T-helper 17 cell (primary cell): ENCODE measurements at places on chromosomes 12 and 14.

DNA sequence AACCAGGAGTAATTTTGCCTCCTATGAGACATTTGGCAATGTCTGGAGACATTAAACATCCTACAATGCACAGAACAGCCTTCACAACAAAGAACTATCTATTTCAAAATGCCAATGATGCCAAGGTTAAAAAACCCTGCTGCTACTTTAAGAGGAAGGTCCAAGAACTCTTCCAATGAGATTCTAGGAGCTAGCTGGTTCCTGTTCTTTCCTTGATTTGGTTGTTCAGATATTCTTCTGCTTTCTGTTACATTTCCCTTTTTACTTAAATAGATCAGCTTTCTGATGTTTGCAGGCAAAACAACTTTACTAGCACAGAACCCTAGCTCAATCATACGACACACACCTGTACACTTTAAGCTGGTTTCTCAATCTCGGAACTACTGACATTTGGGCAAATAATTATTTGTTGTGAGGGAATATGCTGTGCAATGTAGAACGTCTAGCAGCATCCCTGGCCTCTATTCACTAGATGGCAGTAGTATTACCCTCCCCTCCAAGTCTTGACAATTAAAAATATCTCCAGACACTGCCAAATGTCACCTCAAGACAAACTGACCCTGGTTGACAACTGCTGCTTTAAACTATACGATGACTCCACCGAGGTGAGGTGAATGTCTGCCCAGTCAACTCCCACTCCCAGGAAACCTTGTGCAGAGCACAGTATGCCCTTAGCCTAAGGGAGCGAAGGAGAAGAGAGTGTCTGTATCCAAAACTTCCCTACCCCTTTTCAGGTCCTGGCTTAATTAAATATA lies 4.4 kb downstream of the BLTP3B start:
- no peak for DNase-seq

- no peak for DNase-seq
Observed at GRCh38 chr14:68248481-68249255, 429.1 kb downstream of the RAD51B start.

DNA sequence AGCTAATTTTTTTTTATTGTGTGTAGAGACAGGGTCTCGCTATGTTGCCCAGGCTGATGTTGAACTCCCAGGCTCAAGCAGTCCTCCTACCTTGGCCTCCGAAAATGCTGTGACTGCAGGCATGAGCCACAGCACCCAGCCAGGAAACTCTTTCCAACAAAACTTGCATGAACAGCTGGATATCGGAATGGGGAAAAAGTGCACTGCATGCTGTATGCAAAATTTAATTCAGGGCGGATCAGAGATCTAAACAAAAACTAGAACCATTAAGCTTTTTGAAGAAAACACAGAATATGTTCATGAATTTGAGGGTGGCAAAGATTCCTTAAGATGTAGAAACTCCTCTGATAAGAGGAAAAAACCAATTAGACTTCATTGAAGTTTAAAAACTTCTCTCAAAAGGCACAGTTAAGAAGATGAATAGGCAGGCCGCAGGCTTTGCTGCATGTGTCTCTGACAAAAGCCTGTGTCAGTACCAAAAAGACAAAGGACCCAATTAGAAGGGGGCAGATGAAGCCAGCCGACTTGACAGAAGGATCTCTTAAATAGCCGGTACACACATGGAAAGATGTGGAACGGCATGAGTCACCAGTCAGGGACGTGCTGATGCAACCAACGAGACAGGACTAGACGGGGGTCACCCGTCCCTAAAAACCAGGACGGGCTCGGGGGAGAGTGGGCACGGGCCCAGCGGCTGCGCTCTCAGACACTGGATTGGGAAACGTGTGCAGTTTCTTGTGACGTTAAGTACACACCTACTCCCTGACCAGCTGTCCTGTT lies 34.8 kb upstream of the MMP17 start:
- DNase-seq: no peak

DNA sequence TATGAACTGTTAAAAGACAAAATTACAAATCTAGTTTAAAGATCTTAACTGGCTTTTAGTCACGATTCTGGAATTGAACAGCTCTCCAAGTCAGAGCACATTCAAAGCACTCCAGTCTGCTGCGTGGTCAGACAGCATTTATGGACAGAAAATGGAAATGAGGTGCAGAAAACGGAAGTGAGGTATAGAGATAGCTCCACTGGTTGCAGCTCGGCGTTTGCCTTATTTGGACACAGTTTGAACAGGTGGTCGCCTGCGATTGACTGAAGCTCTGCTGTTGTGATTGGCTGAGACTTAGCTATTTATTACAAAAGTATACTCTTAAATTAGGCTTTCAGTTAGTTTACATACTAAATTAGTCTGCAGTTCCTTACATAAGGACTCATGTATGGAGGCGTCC lies 28.3 kb downstream of the TRIM9 start:
- no peak for DNase-seq

GRCh38 chr12:124440841-124441381 lies 126.5 kb downstream of the NCOR2 start:
- DNase-seq: no peak

DNA sequence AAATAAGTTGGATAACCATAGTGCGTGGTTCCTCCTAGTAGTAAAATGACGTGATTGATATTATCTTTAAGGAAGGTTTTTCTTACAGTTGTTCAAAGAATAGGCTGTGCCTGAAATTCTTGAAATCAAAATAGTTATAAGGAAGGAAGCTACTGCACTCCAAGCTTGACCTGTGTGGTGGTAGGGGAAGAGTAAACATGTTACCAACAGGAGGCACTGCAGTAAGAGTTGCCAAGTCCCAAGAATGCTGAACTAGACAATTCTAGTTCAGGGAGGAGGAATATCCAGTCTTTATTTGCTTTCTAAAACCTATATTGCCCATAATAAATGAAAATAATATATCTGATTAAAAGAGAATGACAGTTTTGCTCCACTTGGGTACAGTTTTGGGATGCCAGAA lies 764.5 kb downstream of the TMTC2 start:
- no peak for DNase-seq

- DNase-seq: no peak
Observed at GRCh38 chr12:44002607-44003006, 166.7 kb downstream of the TMEM117 start.

- DNase-seq: no peak
Observed at GRCh38 chr14:99564926-99565259, 39.1 kb downstream of the CCDC85C start.

- no peak for DNase-seq
Observed at GRCh38 chr14:87286191-87286590, 706.8 kb downstream of the GALC start.

DNA sequence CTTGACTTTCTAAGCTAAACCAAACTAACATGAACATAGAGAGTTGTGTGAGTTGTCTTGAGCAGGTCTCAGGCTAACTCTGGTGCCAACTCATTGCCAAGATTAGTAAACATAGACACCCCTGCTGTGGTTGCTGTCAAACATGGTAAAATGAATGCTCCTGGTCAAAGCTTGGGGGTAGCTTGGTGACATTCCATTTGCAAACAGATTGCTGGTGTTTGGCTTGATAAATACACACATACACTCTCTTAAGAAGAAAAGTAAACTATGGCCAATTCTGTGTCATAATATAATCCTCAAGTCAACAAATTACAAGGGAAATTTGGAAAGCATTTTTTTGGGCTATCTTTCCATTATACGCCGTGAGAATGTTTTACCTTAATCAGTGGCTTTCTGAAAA lies 386.4 kb upstream of the PDE3A start:
- no peak for DNase-seq

DNA sequence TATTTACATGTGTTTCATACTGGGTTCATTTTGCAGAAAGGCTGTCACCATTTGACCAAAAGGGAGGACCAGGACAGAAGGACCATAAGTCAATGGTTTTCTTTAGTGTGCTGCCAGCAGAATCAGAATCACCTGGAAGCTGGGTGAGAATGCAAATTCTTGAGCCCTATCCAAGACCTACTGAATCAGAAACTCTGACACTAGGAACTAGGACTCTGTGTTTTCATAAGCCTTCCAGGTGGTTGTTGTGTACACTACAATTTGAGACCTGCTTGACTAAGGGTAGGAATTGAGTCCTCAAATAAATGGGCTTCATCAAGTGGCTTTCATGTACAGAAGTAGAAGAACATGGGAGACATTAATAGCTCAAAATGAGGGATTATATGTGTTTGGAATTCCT lies 32.2 kb downstream of the PDE6H start:
- no peak for DNase-seq

GRCh38 chr12:58081488-58081887 lies 140.1 kb downstream of the ATP23 start:
- no peak for DNase-seq

- DNase-seq: no peak
Observed at GRCh38 chr12:24840046-24840800, 108.7 kb downstream of the BCAT1 start.

DNA sequence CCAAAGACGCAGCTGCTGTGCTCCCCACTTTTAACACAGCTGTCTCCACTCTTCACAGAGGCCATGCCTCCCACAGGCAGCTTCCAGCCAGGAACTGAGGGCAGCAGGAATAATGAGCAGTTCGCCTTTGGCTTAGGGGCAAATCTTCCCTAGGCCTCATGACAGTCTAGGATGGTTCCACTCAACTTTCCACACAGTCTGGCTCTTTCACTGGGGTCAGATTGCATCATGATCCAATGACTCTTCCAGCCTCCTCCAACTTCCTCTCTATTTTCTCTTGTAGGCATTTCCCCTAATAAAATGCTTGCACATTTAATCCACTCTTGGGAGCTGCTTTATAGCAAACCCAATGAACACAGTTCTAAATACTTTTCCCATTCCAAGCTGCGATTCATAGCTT lies 271.6 kb upstream of the ATP2B1 start:
- DNase-seq: no peak

DNA sequence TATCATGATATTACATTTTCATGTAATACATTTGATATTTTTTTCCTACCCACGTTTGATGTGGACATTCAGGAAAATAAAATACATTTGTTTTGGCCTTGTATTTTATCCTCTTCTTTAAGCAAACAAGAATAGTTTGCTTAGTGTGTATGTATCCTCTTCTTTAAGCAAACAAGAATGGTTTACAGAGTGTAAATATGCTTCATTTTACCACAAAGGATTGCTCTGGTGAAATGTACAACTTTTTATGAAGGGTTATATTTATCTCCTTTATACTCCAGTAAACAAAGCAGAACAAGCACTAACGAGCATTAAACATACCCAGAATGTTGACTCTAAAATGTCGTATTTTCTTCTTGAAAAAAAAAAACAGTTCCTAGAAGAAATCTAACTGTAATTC lies 244.7 kb downstream of the KCNH5 start:
- no peak for DNase-seq

GRCh38 chr14:90996967-90997366 lies 63.5 kb downstream of the RPS6KA5 start:
- no peak for DNase-seq

- no peak for DNase-seq
Observed at GRCh38 chr12:113610698-113611097, 139.0 kb upstream of the LHX5 start.

GRCh38 chr12:123132951-123133619 lies 17.8 kb downstream of the PITPNM2 start:
- no peak for DNase-seq

GRCh38 chr14:104938960-104939359 lies 14.3 kb downstream of the PLD4 start:
- no peak for DNase-seq

GRCh38 chr12:108565146-108565545 lies 2.8 kb downstream of the ISCU start:
- DNase-seq: no peak

GRCh38 chr14:47471075-47471474 lies 204.3 kb downstream of the MDGA2 start:
- DNase-seq: no peak

DNA sequence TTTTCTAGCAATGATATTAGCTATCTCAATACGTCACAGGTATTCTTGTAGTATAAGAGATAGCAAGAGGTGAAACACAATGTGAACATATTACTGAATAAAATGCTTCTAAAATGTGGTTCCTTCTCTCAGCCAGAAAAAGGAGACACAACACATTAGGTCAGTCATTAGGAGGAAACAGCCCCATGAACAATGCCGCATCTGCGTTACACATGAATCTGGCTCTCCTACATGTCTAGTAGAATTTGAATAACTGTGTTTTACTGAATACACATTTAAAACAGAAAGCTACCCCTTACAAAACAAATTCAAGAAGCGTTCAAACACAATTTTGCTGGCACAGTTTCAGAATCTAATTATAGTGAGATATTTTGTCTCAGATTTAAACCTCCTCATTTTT lies 51.6 kb downstream of the EFCAB11 start:
- no peak for DNase-seq

GRCh38 chr12:92529944-92530343 lies 172.8 kb upstream of the PLEKHG7 start:
- no peak for DNase-seq

GRCh38 chr12:78241446-78241845 lies 410.8 kb downstream of the NAV3 start:
- DNase-seq: no peak

- DNase-seq: no peak
Observed at GRCh38 chr12:107145397-107145796, 52.0 kb upstream of the CRY1 start.

GRCh38 chr12:95836185-95836609 lies 22.6 kb upstream of the SNRPF start:
- DNase-seq: no peak

DNA sequence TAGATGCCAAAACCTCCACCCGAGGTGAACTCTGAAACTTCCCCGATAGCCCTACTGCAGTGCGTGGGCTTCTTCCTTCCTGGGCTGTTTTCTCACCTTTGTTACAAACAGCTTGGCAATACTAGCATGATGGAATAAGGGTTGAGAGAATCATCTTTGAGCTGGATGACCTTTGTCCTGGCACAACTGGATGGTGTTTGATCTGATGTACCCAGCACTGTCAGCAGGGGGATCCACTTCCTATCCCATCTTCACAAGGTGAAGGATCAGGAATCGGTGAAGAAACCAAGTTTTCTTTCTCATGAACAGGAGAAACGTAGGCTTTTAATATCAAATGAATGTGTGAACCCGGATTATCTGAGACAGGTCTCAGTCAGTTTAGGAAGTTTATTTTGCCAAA lies 19.5 kb upstream of the LRRC10 start:
- no peak for DNase-seq

GRCh38 chr14:94816113-94816512 lies 46.2 kb upstream of the GSC start:
- no peak for DNase-seq

DNA sequence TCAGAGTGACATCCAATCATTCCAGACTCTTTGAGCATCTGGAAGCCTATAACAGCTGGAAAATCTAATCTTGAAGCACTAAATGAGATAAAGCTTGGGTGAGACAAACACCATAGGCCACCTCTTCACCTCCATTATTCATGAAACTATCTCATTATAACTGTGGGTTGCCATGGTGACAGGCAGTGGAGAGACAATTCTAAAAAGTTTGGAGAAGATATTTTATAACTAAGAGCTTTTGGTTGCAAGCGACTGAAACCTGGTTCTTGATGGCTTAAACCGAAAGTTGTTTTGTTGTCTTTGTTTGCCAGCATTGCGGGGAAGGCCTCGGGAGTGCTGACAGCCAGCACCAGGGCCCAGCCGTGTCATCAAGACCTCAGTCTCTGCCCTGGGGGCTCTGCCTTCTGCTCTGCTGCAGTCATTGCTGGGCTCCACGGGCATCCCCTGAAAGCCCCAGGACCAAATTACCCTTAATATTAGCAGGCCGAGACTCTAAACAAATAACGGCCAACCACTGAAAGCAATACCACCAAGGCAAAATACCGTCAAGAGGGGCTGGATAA lies 353.6 kb upstream of the SFSWAP start:
- no peak for DNase-seq
